H4 (cell line): ENCODE measurements at places on chromosomes 12 and 14.

DNA sequence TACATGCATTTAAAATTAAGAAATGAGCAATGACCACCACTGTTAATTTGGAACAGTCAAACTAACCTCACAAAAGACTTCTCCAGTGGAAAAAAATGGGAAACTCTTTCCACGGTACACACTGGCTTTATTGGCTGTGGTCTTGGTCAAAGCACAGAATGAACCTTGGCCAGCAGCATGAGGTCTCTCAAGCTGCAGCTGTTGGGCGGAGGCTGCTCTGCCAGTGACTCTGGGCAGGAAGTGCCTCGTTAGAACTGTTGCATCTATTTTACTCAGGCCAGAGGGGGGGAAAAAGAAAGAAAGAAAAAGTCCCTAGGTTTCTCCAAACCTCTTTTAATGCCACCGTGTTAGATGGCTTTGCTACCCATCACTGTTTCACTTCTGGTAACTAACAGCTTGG is 279.8 kb upstream of the DIO2 start:
- DNase-seq, result peak; percentile 45

- no peak for DNase-seq
These were observed 49.5 kb downstream of the GPR137C start for GRCh38 chr14:52602131-52602530.

- no peak for DNase-seq
These were observed 11.1 kb downstream of the DICER1 start for GRCh38 chr14:95146079-95146771.

- no peak for DNase-seq
These were observed 26.8 kb downstream of the CCNK start for GRCh38 chr14:99507860-99508640.

DNA sequence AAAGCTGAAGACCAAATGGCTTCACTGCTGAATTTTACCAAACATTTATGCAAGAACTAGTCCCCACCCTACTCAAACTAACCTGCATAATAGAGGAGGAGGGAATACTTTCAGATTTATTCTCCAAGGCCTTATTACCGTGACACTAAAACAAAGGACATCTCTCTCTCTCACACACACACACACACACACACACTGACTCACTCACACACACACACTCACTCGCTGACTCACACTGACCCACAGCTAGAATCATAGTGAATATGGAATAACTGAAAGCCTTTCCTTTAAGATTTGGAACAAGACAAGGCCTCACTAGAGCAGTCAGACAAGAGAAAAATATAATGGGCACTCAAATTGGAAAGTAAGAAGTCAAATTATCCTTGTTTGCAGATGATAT is 1014.1 kb downstream of the TMTC2 start:
- DNase-seq, result no peak
